ENCODE measurements at places on chromosomes 7 and 10.

GRCh38 chr7:48094861-48095293, 5.8 kb downstream of the UPP1 start:
- no peak for DNase-seq

DNA sequence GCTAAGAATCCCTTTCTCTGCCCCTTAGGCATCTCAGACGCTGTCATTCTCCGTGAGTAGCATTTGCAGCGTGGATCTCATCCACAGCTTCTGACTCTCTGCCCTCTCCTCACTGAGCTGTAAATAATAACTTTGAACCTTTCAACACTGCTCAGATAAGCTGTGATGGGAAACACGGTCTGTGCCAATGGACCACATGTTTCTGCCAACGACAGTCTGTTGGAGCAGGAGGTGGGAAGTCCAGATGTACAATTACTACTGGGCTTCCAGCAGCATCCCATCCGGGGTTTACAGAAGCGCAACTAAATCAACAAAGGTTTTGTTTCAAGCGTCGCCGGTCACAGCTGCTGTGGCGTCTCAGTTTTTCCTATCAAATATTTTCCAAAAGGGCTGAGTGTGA, 1110.6 kb downstream of the TYW1 start:
- peak; percentile 53 for DNase-seq

GRCh38 chr7:101767544-101767943, 49.9 kb upstream of the CUX1 start:
- no peak for DNase-seq

DNA sequence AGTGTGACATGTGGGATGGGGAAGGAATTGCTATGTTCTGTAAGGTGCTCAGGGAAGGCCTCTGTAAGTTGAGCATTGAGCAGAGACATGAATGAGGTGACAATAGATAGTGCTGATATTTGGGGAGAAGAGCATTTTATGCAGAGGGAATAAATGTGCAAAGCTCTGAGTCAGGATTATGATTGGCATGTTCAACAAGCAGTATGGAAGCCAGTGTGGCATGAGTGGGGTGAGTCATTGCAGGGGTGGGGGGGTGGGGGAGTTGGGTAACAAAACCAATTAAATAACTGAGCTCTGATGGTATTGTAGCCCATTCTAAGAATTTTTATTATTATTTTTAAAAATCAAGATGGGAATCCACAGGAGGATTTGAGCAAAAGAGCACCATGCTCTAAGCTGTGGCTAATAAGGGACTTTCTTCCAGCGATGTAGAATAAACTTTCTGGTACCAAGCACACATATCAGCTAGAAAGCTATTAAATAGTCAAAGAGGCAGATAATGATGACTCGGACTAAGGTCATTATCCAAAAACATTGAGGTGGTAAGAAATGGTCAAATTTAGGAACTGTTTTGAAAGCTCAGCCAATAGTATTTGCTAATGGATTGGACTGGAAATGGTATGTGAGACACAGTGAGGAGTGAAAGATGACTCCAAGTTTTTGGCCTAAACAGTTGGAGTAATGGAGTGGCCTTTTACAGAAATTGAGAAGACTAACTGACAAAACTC, 96.4 kb downstream of the PRKG1 start:
- no peak for DNase-seq

DNA sequence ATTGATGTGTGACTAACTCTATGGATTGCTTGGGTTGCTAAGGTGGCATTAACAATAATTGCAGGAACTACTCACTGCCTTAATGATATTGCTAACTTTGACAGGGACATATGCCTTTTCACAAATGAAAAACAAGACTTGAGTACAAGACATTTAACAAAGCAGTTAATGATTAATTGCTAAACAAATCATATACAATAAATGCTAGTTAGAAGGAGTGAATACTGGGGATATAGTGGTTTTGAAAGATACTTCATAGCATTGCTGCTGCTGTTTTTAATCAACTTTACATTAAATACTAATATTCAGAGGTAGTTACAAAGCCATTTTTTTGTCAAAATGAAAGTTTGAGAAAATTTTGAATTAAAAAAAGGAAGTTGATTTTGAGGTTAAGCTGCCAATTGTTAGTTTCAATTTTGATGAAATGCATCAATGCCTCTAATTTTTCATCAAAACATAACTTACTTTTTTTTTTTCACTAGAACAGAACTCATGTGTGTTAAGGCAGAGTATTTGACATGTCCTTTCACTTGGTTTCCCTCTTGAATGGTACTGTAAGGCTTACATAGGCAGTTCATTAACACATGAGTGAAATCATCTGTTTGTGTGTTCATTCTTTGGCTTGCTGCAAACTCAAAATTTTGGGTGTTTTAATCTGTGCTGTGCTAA, 106.2 kb upstream of the SEMA3D start:
- DNase-seq = no peak

DNA sequence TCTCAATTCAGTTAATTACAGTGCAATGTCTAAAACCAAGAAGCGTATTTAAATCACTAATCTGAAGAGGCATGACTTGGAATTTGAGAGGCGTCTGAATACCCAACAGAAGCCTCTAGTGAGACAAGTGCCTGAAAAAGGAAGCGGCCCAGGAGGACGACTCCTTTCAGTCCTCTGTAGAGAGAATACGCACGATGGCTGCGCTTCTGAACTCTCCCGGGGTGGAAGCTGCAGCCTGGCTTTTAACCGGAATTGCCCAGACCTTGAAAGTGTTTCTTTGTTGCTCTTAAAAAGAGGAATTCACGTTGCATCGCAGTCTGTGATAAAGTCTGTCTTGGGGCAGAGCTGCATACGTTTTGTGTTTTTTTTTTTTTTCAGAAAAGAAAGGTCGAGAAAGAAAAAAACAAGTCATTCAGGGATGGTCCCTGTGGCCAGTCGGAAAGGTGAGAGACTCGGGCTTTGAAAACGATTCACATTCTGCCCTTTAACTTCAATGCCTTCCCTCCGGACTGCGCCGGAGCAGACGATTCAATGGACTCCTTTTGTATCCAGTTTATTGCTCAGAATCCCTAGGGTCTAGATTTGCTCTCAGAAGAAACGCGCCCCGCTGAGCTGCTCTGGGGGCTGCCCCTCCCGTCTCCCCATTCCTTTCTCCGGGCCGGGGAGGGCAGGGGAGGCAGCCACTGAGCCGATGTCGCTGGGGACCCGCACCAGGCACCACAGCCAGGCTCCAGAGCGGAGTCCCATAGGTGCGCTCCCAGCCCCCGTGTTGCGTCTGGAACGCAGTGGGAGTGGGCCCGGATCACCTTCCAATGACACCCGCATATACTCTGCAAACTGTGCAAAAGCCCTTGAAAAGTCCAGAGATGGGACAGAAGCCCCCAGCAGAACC, 994 bp upstream of the PTF1A start:
- no peak for DNase-seq

GRCh38 chr7:123241809-123242208, 42.0 kb upstream of the SLC13A1 start:
- DNase-seq = no peak

DNA sequence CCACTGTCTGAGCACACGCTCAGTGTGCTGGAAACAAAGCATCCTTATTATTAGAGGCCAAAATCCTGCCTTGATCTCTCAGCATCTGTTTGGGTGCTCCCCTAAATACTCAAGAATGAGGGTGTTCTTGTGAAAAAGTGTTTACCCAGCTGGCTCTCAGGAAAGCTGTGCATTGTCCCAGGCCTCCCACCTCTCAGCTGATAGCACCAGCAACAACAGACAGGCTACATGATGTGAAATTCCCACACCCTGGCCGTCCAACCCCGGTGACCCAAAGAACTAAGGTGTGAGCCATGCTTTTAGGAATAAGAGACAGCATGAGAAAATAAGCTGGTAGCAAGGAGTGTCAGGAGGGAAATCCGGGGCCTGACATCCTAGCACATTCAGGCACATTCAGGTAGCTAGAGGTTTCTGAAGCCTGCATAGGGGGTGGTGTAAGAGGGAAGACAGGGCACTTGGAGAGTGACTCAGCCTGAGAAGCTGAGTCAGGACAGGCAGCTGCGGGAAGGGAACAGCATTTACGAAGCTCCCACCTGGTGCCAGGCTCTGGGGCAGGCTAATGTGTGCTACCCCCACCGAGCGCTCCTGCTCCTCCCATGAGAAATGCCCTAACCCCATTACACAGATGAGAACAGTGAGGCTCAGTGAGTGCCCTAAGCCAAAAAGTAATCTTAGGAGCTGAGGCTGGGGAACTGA, 205.6 kb downstream of the GRID1 start:
- DNase-seq = no peak

- DNase-seq = no peak
These were observed 150.0 kb upstream of the FZD1 start for GRCh38 chr7:91114232-91114631.

GRCh38 chr10:60806921-60807320, 28.6 kb downstream of the CDK1 start:
- no peak for DNase-seq

- no peak for DNase-seq
These were observed 473.7 kb downstream of the TYW1 start for GRCh38 chr7:67470256-67470751.

GRCh38 chr10:84008878-84009277, 130.4 kb upstream of the GHITM start:
- no peak for DNase-seq

DNA sequence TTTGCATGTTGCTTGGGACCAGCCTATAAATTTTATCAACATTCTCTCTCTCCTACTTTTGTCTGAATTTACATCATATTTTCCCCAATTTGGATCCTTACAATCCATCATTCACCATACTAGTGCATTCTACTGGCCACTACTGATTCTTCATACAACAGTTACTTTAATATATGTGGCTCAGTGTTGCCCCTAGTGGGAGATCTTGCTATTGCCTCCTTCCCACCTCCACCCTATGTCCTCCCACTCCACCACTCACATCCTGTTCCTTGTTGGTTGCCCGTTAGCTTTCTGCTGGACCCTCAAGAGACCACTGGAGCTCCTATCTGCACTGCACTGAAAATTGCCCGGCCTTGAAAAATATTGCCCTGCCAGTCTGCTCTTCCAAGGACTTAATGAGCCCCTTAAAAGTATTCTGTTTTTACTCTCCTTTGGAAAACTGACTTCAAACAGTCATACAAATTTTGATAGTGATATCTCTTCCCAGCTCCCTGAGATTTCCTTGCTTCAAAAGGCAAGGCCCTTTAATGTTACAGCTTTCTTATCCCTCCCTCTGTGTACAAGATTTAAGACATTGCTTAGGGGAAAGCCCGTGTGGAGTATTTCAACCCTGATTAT, 243.2 kb upstream of the TMEM229A start:
- DNase-seq = no peak

DNA sequence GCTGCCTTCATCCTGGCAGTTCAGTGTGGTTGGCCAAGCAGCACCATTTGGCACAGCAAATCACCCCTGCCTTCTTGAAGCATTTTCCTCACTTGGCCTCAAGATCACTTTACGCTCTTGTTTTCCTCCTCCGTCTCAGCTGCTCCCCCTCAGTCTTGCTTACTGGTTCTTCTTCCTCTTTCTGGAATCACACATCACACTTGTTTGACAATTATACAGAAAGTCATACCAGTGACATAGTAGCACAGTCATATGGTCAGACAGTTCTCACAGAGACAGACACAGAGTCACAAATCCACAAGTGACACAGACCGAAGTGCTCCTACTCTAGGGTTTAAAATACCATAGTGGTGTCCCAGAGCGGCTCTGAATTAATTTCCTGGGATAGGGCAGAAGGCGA, 43.8 kb upstream of the ARL4A start:
- no peak for DNase-seq

DNA sequence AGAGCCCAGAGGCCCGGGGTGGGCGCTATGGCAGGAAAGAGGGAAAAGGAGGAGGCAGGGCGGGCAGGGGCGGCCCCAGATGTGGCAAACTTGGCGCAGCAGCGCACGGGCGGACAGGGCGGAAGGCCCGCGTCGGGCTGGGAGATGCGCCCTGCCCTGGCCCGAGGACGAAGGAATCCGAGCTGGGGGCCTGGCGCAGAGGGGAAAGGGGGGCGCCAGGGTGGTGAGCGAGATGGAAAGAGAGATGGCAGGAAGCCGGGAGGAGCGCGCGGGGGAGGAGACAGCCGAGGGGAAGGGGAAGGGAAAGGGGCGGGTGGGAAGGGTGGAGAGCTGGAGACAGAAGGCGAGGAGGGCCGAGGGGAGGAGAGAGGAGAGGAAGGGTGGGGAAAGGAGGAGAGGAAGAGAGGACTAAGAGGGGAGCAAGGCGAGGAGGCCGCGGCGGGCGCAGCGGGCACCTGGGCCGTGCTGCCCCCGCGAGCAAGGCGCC, at the start of gene MARVELD1:
Gene MARVELD1, plus strand, starts transcription at position 392 of the 487 bp plus-strand sequence. CDS start 147 bp downstream, outside the sequence.
- DNase-seq = peak; percentile 66

- peak; percentile 96 for DNase-seq
These were observed 86.8 kb downstream of the SORBS1 start for GRCh38 chr10:95474228-95475002.

- DNase-seq = no peak
These were observed 342.7 kb upstream of the ETV1 start for GRCh38 chr7:14332155-14332554.

GRCh38 chr7:103972779-103973434, 16.6 kb downstream of the RELN start:
- no peak for DNase-seq

DNA sequence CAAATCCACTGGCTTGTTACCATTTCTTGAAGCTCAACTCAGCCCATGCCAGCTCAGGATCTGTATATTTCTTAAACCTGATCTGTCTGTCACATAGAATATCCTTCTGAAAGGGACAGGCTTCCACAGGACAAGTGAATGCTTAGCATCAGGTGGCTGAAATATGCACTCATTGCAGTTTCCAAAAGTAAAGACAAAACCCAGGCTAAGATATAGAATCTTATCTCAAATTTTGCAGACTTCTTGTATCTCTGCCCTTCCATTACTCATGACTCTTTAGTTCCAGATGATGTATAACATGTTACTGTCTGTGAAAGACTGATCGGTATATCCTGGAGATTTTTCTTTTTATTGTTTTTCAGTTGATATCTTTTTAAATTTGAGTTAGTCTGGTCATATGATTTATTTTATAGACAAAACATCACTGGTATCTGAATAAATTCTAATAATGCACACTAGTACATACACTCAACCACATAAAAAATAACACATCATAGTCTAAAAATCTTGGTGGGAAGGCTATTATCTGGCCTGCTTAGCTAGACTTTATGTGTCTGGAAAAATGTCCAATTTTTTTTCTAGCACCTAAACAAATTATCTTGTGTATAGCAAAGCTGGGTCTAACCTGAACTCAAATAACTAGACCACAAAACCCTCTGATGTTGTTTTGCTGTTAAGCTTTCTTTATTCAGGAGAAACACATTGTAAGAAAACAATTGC, 182.6 kb downstream of the ADAM12 start:
- DNase-seq = no peak

DNA sequence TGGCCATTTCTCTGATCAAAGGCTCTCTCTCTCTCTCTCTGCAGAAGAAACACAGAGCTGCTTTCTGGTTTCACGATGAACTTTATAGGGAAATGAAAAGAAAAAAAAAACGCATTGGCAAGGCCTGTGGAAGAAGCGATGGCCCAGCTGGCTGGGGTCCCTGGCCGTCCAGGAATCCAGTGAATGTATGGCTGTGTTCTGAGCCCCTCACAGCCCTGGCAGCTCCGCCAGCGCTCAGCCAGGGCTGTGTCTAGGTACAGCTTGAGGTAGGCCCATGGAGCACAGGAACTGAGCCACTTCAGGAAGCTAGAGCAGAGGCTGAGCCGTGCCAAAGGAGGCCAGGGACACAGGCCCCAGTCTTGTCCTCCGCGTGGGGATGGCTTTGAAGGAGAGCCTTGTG, 13.1 kb upstream of the UCMA start:
- DNase-seq = no peak

GRCh38 chr7:16585540-16585939, 58.9 kb downstream of the LRRC72 start:
- no peak for DNase-seq

GRCh38 chr10:132610071-132610701, 72.6 kb downstream of the INPP5A start:
- no peak for DNase-seq

GRCh38 chr7:15621468-15621867, 59.7 kb upstream of the AGMO start:
- no peak for DNase-seq

All from NCI-H510A treated with DMSO at 0.1 percent for 48 hours (cell line).